ENCODE measurements at places on chromosomes 1 and 21.

GRCh38 chr1:191134796-191135195, 657.1 kb upstream of the BRINP3 start:
- no peak for DNase-seq

GRCh38 chr1:181391301-181391900, 91.9 kb upstream of the CACNA1E start:
- no peak for DNase-seq

GRCh38 chr1:33374336-33375105, 53.6 kb upstream of the A3GALT2 start:
- DNase-seq, result no peak

- no peak for DNase-seq
Observed at GRCh38 chr1:47697616-47698335, 259.9 kb downstream of the FOXD2 start.

GRCh38 chr1:106435269-106435668, 621.2 kb upstream of the PRMT6 start:
- DNase-seq, result no peak
